Stimulated activated CD4-positive, alpha-beta T cell treated with anti-CD3 and anti-CD28 coated beads, Interleukin-1b, Interleukin-23, amount 100 ng/mL, for 4 hours (primary cell): ENCODE measurements at places on chromosomes 3 and 15.

GRCh38 chr3:57815036-57815435 is 58.9 kb downstream of the SLMAP start:
- DNase-seq, result peak; percentile 25

DNA sequence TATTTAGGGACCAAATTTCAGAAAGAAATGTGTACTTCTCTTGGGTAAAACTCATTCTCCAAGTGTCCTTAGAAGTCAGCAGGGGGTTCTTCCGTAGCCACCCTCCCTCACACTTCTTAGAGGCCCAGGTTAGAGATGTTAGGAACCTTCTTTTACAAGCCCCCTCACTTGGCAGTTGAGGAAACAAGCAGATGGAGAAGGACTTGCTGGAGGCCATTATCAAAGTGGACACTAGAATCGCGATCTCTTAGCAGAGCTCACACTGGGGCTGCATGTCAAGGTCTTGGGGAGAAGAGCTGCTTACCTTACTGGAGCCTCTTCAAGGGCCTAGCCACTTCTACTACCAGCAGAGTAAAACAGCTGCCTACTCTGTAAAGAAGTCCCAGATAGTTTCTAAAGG is 69.4 kb upstream of the POLG start:
- DNase-seq, result no peak

GRCh38 chr3:193388361-193388760 is 9.8 kb upstream of the ATP13A5 start:
- DNase-seq, result no peak

DNA sequence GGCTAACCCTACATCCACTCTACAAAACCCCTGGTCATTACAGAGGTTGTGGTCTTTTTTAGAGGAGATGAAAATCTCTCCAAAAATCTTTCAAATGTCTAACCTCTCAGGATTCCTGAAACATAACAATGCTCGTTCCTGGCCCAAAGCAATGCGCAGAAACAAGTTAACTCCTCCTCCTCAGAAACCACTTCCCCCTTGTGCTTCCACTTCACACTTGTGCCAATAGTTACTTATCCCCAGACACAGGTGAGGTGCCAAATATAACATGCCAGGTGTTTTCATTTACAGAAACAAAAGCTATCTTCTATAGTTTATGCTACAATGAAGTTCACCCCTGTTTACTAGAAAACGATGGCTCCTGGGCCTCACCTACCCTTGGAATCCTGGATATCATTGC is 6.2 kb downstream of the NDUFAF1 start:
- DNase-seq, result no peak

DNA sequence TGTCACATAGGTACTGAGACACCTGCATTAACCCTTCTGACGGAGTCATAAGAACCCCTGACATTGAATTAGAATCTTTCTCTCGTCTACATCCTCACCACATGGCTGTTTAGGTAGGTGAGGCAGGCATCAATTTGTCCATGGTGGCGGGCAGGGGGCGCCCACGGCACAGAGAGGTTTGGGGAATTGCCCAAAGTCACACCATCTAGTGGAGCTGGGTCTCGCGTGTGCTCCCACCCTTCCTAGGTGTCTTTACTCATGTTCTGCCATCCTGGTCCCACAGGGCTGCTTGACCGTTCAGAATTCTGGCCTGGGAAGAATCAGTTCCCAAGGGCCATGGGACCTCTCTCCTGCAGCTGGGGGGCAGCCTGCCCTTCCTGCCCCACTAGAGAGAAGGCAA is 14.7 kb upstream of the DLL4 start:
- DNase-seq, result no peak

- no peak for DNase-seq
Measured at GRCh38 chr15:28904541-28905315, 19.0 kb downstream of the APBA2 start.

DNA sequence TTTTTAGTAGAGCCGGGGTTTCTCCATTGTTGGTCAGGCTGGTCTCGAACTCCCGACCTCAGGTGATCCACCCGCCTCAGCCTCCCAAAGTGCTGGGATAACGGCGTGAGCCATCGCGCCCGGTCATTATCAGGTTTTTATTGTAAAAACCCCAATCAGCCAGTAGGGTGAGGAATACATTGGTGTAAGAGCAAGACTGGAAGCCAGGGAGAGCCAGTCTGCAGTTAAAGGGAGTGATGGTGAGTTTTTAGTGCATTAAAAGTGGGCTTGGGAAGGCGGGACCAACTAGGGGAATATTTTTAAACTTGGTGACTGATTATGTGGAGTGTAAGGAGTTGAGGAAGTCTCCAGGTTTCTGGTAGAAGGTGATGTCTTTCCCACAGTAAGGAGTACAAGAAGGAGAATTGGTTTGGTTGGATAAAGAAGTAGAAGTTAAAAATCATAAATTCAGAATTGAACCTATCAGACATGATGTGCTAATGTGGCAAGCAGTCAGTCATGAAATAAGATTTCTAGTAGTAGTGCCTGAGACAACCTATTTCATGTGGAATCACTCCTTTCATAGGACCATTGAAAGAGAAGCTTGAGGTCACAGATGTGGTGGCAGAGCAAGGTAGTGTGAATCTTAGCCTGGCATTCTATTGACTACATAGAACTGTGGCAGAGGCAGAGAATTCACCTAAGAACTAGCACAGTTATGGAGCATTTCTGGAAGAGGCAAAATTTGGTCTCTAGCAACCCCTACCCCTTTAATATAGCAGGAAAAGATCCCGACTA is 2.4 kb upstream of the DCBLD2 start:
- no peak for DNase-seq

DNA sequence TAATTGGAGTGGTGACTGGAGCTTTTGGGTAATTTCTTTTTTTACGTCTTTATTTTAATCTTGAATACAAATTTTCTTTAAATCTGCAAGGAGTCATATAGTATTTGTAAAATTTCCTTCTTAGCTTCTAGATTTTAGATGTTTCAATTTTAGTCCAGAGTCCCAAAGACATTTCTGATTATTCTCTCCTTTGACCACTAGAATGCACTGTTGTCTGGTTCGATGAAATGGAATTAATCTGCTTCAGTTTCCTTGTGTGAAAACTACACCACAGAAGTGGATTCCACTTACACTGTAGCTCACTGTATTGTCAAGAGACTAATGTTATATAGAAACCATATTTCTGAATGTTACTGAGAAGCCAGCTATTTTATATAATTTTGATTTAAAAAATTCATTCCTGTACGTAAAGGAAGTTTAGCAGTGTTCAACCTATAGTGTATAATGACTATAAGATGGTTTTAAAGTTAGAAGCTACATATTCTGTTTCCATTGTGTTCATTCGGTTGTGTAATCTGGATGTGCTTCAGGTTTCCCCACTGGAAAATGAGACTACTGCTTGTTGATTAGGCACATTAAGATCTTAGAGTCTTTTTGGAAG is 6.1 kb downstream of the GRAMD1C start:
- DNase-seq, result no peak

DNA sequence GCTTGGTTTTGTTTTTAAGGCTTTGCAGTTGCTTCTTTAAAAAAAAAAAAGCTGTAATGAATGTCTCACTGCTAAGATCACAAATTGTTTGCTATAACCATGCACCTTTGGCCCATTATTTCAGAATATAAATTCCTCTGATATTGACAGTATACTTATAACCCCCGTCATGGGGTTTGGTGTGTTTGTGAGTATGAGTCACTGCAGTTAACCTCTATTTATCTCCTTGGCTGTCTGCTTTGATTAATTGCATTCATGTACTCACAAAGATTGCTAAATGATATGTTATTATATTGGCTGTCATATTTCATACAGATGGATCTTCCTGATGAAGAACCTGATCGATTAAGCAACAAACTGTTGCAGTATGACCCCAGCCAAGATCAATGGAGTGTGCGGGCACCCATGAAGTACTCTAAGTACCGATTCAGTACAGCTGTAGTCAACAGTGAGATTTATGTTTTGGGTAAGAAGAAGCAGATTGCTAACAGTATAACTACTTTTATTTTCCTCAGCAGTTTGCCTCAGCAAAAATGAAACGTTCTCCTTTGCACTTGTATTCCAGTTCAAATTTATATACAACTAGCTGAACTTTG is 14.9 kb downstream of the KBTBD12 start:
- no peak for DNase-seq

DNA sequence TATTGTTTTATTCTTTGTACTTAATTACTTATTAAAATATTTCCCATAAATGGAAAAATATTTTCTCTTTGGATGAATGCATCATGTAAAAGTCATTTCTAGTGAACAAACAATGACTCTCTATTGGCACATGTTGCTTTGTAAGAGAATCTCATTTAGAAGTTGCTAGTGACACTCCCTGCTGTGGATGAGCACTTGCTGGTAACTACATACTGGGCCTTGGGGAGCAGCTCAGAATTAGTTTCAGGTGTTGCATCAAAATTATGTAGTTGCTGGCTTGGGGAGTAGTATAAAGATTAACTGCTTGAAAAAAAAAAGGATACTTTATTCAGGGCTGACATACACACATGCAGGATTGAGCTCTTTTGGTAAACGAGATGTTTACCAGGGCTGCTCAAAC is 80.3 kb upstream of the KCNAB1 start:
- no peak for DNase-seq

GRCh38 chr3:46095307-46095706 is 68.0 kb upstream of the XCR1 start:
- DNase-seq, result no peak

GRCh38 chr3:78645628-78646310 is 1122.0 kb downstream of the ROBO1 start:
- DNase-seq, result no peak

- no peak for DNase-seq
Measured at GRCh38 chr15:44550734-44551133, 13.8 kb downstream of the EIF3J start.

GRCh38 chr3:188659449-188660090 is 505.6 kb downstream of the LPP start:
- DNase-seq, result no peak

DNA sequence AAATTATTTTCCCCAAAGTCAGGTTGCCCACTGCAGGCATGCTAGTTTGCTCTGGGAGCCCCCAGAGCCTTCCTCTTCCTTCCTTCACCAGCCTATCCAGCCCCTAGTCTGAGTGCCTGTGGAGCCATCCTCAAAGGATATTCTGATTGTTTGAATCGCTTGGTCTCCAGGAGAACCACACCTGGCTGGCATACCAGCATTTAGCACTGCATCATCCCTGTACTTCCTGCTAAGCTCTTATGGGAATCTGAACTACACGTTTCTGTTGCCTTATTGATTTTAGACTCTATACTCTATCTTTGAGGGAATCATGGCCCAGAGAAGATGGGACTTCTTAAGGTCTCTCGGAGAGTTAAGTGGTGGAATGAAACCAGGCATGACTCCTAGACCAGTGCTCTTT is 26.3 kb downstream of the ZBTB38 start:
- DNase-seq, result no peak

DNA sequence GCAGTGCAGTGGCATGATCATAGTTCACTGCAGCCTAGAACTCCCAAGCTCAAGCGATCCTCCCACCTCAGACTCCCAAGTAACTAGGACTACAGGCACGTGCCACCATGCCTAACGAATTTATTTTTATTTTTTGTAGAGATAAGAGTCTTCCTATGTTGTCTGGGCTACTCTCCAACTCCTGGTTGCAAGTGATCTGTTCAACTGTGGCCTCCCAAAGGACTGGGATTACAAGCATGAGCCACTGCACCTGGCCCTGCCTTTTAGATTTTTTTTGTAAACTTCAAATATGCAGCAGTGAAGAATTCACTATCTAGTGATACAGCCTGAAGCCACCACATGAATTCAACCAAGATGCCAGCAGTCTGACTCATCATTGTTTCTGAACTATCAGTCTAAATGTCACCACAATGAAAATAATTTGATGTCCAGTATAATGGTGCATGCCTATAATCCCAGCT is 32.7 kb downstream of the UBXN7 start:
- DNase-seq, result no peak

DNA sequence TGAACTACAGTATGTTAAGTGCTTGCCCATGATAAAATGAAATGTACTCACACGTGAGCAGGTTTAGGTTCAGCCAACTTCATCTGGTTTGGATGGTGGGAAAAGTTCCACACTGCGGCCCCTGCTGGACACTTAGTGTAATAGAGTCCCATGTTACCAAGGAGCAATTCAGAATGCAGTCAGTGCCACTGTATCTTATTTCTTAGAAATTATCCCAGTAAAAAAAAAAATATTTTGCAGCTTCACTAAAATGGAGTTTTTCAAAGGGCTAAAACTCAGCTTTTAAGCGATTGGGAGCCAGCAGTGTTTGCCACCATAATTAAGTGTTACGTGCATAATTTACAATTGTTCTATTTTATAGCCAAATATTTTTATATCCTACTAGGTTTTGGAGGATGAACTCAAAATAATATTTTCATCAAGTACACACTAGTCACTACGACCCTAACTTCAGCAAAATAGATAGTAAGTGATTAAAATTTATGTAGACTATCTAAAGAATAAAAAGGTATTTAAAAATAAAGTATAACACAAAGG is 371.7 kb upstream of the GBE1 start:
- DNase-seq, result no peak

GRCh38 chr3:99505646-99506269 is 132.6 kb upstream of the COL8A1 start:
- DNase-seq, result no peak

GRCh38 chr3:26091096-26091495 is 301.2 kb downstream of the OXSM start:
- no peak for DNase-seq

- DNase-seq, result no peak
Measured at GRCh38 chr3:110324171-110324705, 747.4 kb upstream of the NECTIN3 start.

DNA sequence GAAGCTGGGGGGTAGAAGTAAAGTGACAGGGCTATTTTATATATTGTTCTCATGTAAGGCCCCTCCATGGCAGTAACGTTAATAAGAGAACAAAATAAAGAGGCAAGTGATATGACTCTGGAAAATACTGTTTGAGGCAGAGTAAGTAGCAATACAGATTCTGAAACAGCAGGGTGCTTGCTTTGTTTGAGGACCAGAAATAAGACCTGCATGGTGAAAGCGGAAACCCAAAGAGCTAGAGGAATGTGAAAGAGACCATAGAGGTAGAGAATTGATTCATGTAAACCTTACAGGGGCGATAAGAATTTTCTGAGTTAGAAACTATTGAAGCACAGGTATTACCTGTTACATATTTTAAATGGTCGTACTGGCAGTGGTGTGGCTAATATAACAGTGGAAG is 1517.1 kb downstream of the SI start:
- DNase-seq, result no peak

DNA sequence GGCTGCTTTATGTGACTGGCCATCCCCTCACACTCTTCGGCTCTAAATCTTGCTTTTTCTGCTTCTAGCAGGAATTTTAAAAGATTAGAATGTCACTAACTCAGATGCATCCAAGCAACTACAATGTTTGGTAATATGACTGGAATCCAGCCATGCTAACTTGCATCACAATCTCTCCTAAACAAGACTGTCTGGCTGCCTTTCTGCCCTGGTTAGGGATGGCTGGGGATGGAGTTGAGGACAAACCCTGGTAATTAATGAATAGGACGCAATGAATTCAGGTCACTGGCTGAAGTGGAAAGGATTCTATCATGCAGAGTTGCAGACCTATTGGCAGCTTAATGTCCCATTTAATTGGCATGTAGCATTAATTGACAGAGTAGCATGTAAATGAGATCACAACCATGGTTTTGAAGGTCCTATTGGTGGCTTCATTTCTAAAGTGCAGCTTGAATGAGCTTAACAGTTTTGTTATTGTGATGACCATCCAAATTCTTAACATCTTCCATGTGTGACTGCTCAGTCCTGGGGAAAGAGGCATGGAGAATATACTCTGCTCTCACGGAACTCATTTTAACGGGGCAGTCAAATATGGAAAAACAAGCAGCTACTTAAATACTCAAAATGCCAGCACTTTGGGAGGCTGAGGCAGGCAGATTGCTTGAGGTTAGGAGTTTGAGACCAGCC is 21.7 kb downstream of the NMNAT3 start:
- no peak for DNase-seq
